ENCODE measurements at places on chromosomes 2 and 18.
A peak's percentile ranks its signal among the peaks of the same experiment; 100 is the strongest.

- no peak for DNase-seq
These were observed 209.3 kb downstream of the TDRD15 start for GRCh38 chr2:21332993-21333625.

DNA sequence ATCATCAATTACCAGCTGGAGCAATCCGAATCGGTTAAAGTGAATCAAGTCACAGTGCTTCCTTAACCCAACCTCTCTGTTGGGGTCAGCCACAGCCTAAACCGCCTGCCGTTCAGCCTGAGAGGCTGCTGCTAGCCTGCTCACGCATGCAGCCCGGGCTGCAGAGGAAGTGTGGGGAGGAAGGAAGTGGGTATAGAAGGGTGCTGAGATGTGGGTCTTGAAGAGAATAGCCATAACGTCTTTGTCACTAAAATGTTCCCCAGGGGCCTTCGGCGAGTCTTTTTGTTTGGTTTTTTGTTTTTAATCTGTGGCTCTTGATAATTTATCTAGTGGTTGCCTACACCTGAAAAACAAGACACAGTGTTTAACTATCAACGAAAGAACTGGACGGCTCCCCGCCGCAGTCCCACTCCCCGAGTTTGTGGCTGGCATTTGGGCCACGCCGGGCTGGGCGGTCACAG is 496 bp upstream of the ITGA4 start:
- DNase-seq: peak; percentile 63

DNA sequence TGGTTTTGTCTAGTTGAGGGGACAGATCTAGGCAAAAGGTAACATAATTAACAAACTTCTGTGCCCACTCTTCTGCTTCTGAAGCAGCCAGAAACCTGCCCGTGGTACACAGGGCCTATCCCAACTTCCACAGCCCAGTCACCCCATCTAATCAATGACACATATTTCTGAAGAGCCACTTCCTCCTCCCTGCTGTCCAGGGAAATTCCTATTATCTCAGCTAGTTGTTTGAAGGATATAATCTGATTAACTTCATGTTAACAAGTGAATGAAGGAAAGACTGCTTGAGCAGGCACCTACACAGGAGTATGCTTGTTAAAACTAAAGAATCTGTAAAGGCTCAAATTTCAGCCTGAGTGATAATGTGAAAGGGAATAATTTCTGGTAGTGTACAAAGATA is 61.4 kb downstream of the CCDC148 start:
- peak; percentile 19 for DNase-seq

DNA sequence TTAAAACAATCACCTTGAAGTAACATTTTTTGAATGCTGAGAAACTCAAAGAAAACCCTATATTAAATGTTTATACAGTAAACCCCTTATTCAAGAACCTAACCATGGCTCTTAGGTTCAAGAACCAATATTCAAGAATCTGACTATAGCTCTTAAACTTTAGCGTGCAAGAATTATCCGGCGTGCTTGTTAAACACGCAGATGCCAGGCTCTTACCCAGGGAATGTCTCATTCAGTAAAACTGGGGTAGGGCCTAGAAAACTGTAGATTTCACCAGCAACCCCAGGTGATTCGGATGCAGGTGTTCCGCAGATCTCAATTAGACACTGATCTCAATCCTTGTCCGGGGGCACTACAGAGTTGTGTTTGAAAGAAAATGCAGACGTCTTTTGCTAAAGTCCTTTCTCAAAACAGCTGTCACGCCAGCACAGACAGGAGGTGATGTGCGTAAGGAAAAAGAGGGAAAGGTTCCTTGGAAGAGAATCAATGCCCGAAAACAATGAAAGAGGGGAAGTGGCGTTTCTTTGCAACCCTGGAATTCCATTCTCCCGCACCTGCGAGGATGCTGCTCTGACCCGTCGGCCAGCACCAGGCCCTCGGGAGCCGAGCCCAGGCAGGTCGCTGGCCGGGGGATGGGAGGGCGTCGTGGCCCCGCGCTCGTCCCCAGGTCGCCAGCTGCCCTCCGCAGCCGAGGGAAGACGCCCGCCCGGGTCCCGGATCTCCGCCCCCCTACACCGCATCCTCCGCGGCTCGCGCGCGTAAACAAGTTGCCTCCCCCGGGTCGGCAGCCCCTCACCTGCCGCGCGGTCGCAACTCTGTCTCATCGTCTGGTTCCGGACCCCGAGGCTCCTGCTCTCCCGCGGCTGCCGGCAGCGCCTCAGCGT is 851 bp downstream of the EIF2AK3 start:
- no peak for DNase-seq

DNA sequence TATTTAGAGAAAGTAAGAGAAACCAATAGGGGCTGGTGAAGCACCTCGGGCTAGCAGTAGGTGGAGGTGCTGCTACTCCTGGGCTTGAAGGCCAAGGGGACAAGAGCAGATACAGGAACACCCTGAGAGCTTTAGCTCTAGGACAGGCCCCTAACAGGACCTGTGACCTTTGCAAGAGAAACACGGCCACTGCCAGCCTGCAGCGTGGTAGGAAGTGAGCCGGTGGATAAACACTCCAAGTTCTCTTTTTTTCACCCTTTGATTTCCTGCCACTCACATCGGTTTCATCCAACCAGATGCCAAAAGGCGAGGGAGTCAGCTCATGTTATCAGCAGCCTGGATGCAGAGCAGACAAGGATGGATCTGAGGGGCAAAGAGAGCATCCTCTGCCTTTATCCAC is 66.8 kb upstream of the SPRED2 start:
- DNase-seq: peak; percentile 8

- no peak for DNase-seq
These were observed 15.6 kb downstream of the CEBPZOS start for GRCh38 chr2:37211939-37212338.
